ENCODE measurements at places on chromosomes 3 and 15. TPM values are rescaled to one million over a fixed set of nuclear protein-coding genes. Genes with fewer than 3 reads are reported as not detected.

Gene GOLGA6B
- total RNA-seq, result not detected

Gene RCCD1
- 21.5 TPM for total RNA-seq

GRCh38 chr3:161975201-161975600 lies 478.6 kb downstream of the OTOL1 start:
- no peaks in the 10 kb centered on the region for H3K4me1 ChIP-seq
- H3K4me3 ChIP-seq, result no peak overlapping the region
- no peak overlapping the region for H3K27ac ChIP-seq
- H3K27me3 ChIP-seq, result no peaks in the 10 kb centered on the region
- no peak for DNase-seq

DNA sequence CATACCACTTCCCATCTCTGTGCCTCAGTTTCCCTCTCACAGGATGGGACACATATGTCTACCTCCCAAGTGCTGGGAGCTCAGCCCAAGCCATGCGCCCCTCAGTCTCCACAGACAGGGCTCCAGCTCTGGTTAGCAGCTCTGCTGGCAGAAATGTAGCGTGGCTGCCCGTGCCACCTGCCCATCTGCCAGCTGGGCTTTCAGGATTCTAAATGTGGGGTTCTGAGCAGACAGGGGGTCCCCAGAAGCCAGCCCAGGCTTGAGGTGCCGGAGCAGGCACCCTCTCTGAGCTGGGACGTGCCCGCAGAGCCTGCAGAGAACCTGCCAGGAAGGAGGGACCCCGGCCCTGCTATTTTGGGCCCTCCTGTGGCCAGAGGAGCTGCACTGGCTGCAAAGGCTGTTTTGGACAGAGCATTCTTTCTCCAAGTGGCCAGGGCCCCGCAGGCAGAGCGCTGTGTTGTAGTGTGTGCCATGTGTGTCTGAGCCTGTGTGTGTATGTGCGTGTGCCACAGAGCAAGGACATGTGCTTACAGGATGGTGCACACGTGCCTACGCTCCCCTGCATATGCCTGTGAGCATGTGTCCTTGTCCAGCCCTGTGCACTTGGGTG lies 31.7 kb downstream of the PSTPIP1 start:
- no peak for DNase-seq
- no peaks in the 10 kb centered on the region for H3K36me3 ChIP-seq
- no peak overlapping the region for H3K27ac ChIP-seq
- H3K4me3 ChIP-seq, result no peak overlapping the region
- no peaks in the 10 kb centered on the region for H3K27me3 ChIP-seq
- H3K4me1 ChIP-seq, result peaks cover 9% of the 10 kb centered on the region

- no peaks in the 10 kb centered on the region for H3K36me3 ChIP-seq
- no peaks in the 10 kb centered on the region for H3K27me3 ChIP-seq
- H3K4me3 ChIP-seq, result no peak overlapping the region
- no peaks in the 10 kb centered on the region for H3K4me1 ChIP-seq
Measured at GRCh38 chr3:106168962-106169750, 300.3 kb upstream of the CBLB start.

GRCh38 chr3:143307613-143308183 lies 188.1 kb downstream of the CHST2 start:
- H3K4me1 ChIP-seq, result peaks cover 27% of the 10 kb centered on the region
- H3K4me3 ChIP-seq, result no peak overlapping the region
- peak; percentile 48 for DNase-seq
- no peaks in the 10 kb centered on the region for H3K36me3 ChIP-seq
- H3K27ac ChIP-seq, result no peak overlapping the region

Gene MESP1
- total RNA-seq, result 0.58 TPM

DNA sequence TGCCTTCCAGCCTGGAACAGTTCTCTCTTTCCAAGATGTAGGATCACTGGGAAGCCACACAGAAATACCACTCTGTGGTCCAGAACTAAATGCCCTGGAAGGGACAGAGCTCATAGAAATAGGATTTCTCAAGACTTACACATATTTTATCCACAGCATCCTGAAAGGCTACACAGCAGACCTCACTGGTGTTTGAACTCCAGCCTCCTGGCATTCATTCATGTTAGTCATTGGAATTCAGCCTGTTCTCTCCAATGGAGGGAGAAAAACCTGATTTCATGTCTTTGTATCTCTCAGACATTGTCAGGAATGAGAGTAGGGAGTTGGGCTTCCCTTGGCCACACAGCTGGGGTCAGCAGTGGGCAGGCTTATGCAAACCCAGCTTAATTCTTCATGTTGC lies 121.1 kb upstream of the PPP2R3A start:
- no peak for DNase-seq
- no peak overlapping the region for H3K27ac ChIP-seq
- H3K27me3 ChIP-seq, result peaks cover 34% of the 10 kb centered on the region

- DNase-seq, result no peak
- H3K36me3 ChIP-seq, result peaks cover 40% of the 10 kb centered on the region
- H3K4me3 ChIP-seq, result no peak overlapping the region
- no peaks in the 10 kb centered on the region for H3K27me3 ChIP-seq
- no peaks in the 10 kb centered on the region for H3K4me1 ChIP-seq
Measured at GRCh38 chr3:183875411-183875810, 9.3 kb downstream of the PARL start.

Gene IL5RA
- total RNA-seq, result not detected

Gene TGM4
- 2.5 TPM for total RNA-seq

GRCh38 chr3:128800241-128801187 lies 74.5 kb downstream of the RAB7A start:
- H3K4me1 ChIP-seq, result peaks cover 26% of the 10 kb centered on the region
- no peak overlapping the region for H3K27ac ChIP-seq
- no peaks in the 10 kb centered on the region for H3K27me3 ChIP-seq
- H3K4me3 ChIP-seq, result no peak overlapping the region

Gene CHST14
- total RNA-seq, result 5.8 TPM

- H3K4me1 ChIP-seq, result peaks cover 30% of the 10 kb centered on the region
- H3K27me3 ChIP-seq, result no peaks in the 10 kb centered on the region
- H3K27ac ChIP-seq, result no peak overlapping the region
- H3K4me3 ChIP-seq, result no peak overlapping the region
- no peak for DNase-seq
Measured at GRCh38 chr15:74464216-74464615, 3.3 kb upstream of the UBL7 start.

GRCh38 chr3:158111861-158112260 lies 2.0 kb downstream of the RSRC1 start:
- peaks cover 15% of the 10 kb centered on the region for H3K4me1 ChIP-seq
- no peaks in the 10 kb centered on the region for H3K27me3 ChIP-seq
- peaks cover 12% of the 10 kb centered on the region for H3K36me3 ChIP-seq
- peak overlapping the region; percentile 86 for H3K4me3 ChIP-seq
- H3K27ac ChIP-seq, result no peak overlapping the region
- DNase-seq, result no peak

- peak overlapping the region; percentile 68 for H3K27ac ChIP-seq
- no peaks in the 10 kb centered on the region for H3K27me3 ChIP-seq
Measured at GRCh38 chr15:40342416-40343320, 1.9 kb upstream of the CCDC9B start.

Gene ACTL6A
- total RNA-seq, result 46.2 TPM

Gene DAZL
- not detected for total RNA-seq

DNA sequence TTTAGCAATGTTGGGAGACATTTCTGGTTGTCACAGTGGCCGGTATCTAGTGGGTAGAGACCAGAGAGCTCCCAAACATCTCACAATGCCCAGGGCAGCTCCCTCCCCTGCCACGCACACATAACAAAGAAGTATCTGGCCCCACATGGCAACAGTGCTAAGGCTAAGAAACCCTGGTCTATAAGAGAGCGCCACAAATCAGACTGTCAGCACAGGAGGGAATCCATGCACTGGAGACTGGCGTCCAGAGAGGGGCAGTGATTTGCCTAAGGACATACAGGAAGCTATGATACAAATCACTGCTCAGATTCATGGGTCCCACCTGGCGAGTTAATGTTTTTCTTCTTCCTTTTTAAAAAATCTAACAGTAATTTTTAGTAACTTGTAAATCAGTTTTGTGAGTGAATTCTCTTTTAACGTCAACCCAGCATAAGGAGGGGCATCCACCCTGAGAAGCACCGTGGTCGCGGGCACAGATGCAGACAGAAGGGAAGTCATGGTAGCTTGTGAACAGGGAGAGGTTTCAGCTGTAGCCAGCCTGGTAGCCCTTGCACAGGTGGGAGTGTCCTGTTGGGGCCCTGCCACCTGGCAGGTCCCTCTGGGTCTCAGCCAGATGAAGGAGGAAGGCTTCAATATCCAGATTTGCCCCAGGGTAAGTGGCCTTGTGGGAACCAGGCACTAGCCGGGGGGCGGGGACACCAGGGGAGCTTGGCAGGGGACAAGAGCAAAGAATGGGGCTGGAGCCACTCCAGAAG lies 8.7 kb downstream of the ISG20 start:
- no peaks in the 10 kb centered on the region for H3K27me3 ChIP-seq
- H3K27ac ChIP-seq, result no peak overlapping the region
- H3K4me1 ChIP-seq, result peaks cover 23% of the 10 kb centered on the region
- DNase-seq, result no peak
- no peaks in the 10 kb centered on the region for H3K36me3 ChIP-seq

Gene FEM1B
- 50.7 TPM for total RNA-seq

Gene TUSC7
- not detected for total RNA-seq

Gene HYKK
- total RNA-seq, result 1.2 TPM

Gene SI
- not detected for total RNA-seq

DNA sequence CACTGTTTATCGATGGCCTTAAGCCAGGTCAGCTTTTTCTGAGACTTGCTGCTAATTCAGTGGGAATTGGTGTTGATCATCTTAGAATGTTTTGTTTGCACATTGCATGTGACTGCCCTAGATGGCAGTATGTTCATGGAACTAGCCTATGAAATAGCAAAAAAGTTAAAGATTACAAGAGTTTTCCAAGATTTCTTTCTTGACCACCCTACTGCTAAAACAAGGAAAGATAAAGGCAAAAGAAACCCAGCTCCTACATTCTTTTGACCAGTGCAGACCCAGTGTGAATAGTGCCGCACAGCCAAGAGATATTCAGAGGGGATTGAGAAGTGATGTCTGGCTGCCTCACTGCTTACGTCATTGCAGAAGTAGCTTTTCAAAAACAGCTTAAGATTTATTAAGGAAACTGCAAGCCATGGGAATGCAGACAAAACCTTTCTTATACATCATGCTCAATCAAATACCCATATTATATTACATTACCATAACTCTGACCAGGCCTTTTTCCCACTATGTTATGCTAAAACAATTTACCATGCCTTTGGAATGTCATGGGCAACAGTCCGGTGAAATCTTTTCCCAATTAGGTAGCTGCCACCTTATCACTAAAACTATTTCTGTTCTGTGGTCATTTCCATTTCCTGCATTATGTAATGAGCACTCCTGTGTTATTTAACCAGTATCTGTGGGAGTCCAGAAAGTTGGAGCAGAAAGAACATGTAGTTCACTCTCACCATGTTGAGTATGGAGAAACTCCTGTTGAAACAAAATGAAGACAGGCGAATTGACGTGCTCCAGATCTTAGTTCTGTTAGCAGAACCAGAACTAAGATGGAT lies 6.0 kb downstream of the PHLDB2 start:
- no peak for DNase-seq
- peaks cover 72% of the 10 kb centered on the region for H3K4me1 ChIP-seq
- H3K27me3 ChIP-seq, result no peaks in the 10 kb centered on the region
- peak overlapping the region; percentile 34 for H3K27ac ChIP-seq

GRCh38 chr15:48563934-48564333 lies 81.6 kb downstream of the FBN1 start:
- H3K36me3 ChIP-seq, result no peaks in the 10 kb centered on the region
- H3K27ac ChIP-seq, result no peak overlapping the region
- H3K4me3 ChIP-seq, result no peak overlapping the region

GRCh38 chr15:66251790-66252684 lies 1.5 kb downstream of the MEGF11 start:
- DNase-seq, result peak; percentile 48
- H3K36me3 ChIP-seq, result no peaks in the 10 kb centered on the region
- H3K27ac ChIP-seq, result no peak overlapping the region
- peak overlapping the region; percentile 68 for H3K4me3 ChIP-seq

Gene ADCY5
- not detected for total RNA-seq

Gene ARGFX
- not detected for total RNA-seq

- H3K4me1 ChIP-seq, result no peaks in the 10 kb centered on the region
- peaks cover 14% of the 10 kb centered on the region for H3K27me3 ChIP-seq
- H3K4me3 ChIP-seq, result no peak overlapping the region
Measured at GRCh38 chr3:180633722-180634121, 31.8 kb downstream of the TTC14 start.

- H3K27me3 ChIP-seq, result no peaks in the 10 kb centered on the region
- H3K27ac ChIP-seq, result no peak overlapping the region
- no peaks in the 10 kb centered on the region for H3K4me1 ChIP-seq
Measured at GRCh38 chr15:85702321-85703101, 92.2 kb downstream of the KLHL25 start.

DNA sequence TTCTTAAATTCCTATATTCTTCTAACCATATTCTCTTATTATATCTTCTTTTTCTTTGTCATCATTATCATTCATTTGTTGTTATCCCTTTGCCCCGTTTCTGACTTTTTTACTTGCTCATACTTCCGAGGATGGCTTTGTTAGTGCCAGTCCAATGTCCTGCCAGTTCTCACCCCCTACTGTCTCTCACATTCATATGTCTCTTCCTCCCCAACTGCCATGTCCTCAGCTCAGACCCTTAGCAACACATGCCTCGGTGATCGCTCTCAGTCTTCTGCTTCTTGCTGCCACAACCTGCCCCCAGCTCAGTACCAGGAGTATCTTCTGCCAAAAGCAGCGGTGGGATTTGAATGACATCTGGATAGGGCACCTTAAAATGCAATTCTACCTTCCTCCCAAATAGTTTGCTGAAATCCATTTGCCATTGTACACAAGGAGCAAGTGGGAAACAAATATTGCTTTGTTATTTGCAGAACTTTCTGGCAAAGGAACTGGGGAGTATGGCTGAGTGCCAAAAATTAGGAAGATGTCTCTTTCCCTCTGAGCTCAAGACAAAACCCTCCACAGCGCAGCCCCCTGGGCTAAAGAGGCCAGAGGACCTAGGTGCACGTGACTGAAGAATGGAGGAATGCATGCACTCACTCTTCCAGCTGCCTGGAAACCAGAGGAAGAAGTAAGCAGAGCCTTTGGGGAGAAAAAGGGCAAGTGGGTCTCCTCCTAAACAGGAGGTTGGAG lies 57.7 kb upstream of the CTNNB1 start:
- no peak overlapping the region for H3K27ac ChIP-seq
- DNase-seq, result no peak
- H3K4me3 ChIP-seq, result no peak overlapping the region
- no peaks in the 10 kb centered on the region for H3K27me3 ChIP-seq
- H3K4me1 ChIP-seq, result peaks cover 7% of the 10 kb centered on the region

GRCh38 chr3:14620512-14620911 lies 31.1 kb upstream of the CCDC174 start:
- no peak for DNase-seq
- peaks cover 41% of the 10 kb centered on the region for H3K27me3 ChIP-seq
- H3K27ac ChIP-seq, result no peak overlapping the region
- no peaks in the 10 kb centered on the region for H3K4me1 ChIP-seq

Gene IGDCC3
- not detected for total RNA-seq

Gene UBP1
- total RNA-seq, result 72.6 TPM

GRCh38 chr3:112437146-112438022 lies 61.9 kb downstream of the BTLA start:
- no peak overlapping the region for H3K27ac ChIP-seq
- H3K4me3 ChIP-seq, result no peak overlapping the region
- DNase-seq, result peak; percentile 63
- no peaks in the 10 kb centered on the region for H3K36me3 ChIP-seq
- H3K27me3 ChIP-seq, result no peaks in the 10 kb centered on the region
- no peaks in the 10 kb centered on the region for H3K4me1 ChIP-seq

GRCh38 chr3:50587373-50587772 lies 18.1 kb downstream of the HEMK1 start:
- H3K4me3 ChIP-seq, result no peak overlapping the region
- no peaks in the 10 kb centered on the region for H3K27me3 ChIP-seq
- DNase-seq, result peak; percentile 36
- H3K4me1 ChIP-seq, result peaks cover 18% of the 10 kb centered on the region
- H3K27ac ChIP-seq, result no peak overlapping the region

Data from MCF 10A (cell line).